NCI-H510A treated with DMSO at 0.1 percent for 48 hours (cell line): ENCODE measurements at places on chromosomes 2 and 18.

GRCh38 chr2:231300020-231300721 lies 95.3 kb upstream of the B3GNT7 start:
- no peak for DNase-seq

DNA sequence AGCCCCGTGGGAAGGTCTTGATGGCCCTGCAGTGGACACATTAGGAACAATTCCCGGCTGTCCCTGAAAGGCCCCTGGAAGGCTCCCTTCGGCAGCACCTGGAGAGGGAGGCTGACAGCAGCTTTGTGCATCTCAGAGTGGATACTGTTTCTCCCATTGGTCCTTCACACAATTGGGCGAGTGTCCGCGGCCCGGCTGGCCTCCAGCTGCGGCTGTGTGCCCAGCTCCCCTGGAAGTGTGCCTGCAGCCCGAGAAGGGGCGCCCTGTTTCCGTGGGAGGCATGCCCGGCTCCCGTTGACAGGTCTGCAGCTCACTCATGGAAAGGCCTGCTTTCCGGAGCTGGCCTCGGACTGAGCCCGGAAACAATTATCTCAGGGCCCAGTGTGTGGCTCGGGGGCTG lies 103.7 kb downstream of the LPIN1 start:
- no peak for DNase-seq

DNA sequence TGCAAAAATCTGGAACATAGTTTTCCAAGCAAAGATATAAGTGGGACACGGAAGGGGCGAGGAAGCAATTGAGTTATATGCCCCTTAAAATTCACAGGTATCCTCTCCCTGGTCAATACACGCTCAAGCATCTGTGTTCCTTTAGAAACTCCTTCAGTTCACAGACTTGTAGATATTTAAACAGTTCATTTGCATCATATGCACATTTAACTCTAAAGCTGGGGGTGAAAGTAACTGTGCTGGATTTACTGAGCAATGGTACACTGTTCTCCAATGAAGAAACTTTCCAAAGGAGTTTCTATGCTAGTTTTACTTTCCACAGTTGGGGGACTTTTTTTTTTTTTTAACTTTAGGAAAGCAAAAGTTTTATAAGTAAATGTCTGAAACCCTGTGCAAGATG lies 293.0 kb upstream of the TNP1 start:
- no peak for DNase-seq

DNA sequence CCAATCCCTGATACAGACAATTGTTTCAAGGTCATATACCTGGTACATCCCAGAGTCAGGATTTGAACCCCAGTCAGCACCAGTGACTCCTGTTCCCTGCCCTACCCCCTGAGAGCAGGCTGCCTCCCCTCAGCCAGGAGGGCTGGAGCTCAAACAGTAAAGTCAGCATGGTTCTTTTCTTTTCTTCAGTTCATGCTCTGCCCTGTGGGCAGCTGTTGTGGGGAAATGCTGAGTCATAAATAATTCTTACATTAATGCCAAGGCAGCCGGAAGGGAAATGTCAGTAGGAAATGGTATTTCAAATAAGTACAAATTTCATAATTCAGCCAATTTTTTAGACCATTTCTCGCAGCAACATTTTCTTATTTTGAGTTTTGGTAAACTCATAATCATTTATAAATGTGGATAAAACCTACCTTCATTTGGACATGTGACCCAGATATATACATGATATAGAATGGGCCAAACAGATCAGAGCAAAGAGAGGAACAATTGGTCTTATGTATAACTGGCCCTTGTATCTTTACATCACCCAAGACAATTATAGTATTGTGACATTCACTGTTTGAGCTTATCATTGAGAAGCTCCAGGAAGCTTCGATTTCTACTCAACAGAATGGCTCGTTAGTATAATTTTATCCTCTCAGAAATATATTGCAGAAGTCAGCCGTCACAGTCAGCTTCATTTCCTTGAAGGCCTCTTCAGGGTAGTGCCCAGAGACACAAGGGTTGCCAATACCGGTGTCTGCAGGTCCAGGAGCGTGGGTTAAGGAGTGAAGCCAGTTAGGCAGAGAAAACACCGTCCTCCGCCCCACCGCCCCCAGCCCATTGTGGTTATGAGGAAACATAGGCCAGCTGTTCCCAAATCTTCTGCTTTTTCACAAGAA lies 28.0 kb upstream of the SCYGR1 start:
- DNase-seq, result no peak

GRCh38 chr18:63083020-63083531 lies 236.5 kb downstream of the BCL2 start:
- no peak for DNase-seq

- no peak for DNase-seq
These were observed 255.6 kb downstream of the PTPRM start for GRCh38 chr18:7822435-7823331.

DNA sequence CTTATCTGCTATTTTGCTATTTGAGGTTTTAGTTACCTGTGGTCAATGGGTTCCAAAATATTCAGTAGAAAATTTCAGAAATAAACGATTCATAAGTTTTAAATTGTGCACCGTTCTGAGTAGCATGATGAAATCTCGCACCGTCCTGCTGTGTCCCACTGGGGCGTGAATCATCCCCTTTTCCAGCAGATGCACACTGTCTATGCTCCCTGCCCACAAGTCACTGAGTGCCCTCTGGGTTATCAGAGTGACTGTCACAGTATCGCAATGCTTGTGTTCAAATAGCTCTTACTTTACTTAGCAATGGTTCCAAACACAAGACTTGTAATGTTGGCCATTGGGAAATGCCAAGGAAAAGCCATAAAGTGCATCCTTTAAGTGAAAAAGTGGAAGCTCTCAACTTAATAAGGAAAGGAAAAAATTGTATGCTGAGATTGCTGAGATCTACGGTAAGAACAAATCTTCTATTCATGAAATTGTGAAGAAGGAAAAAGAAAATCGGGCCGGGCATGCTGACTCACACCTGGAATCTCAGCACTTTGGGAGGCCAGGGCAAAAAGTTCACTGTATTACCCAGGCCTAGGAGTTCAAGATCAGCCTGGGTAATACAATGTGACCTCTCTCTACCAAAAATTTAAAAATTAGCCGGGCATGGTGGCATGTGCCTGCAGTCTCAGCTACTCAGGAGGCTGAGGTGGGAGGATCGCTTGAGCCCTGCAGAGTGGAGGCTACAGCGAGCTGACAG lies 13.3 kb downstream of the COL4A3 start:
- no peak for DNase-seq

- no peak for DNase-seq
These were observed 144.6 kb upstream of the SPRED2 start for GRCh38 chr2:65576861-65577601.

DNA sequence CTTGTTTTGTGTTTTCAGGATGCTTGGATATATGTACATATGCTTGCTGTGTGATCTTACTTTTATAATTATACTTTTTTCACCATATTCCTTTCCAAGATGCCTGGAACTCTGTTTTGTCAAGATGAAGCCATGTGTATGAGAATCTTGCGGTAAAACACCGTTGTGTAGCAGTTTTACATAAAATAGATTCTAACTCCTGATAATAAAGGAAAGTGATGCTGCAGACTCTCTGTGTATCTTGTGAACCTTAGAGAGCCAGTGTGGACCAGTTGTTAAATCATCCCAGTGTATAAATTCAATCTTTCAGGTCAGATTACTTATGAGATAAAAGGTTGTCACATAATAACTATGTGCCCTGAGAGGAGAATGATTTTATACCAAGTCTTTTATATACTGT lies 12.5 kb upstream of the ITGA4 start:
- DNase-seq, result no peak

- DNase-seq, result no peak
These were observed 54.8 kb downstream of the MBD2 start for GRCh38 chr18:54169431-54170403.

DNA sequence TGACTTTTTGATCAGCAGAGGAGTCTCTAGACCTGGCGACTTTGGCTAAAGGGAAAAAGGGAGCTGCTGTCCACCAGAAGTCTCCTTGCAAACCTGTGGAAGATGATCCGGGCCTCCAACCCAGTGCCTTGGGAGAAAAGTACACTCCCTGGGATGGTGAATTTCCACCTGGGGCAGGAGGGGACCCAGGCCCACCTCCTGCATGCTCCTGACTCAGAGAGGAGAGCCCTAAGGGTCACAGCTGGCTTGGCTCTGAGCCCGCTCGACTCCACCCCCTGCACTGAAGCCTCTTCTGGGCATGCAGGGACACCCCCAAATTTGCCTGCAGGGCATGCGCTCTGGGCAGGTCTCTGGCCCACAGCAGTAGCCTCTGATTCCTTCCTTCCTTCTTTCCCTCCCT lies 66.5 kb downstream of the PDCL3 start:
- DNase-seq, result no peak

DNA sequence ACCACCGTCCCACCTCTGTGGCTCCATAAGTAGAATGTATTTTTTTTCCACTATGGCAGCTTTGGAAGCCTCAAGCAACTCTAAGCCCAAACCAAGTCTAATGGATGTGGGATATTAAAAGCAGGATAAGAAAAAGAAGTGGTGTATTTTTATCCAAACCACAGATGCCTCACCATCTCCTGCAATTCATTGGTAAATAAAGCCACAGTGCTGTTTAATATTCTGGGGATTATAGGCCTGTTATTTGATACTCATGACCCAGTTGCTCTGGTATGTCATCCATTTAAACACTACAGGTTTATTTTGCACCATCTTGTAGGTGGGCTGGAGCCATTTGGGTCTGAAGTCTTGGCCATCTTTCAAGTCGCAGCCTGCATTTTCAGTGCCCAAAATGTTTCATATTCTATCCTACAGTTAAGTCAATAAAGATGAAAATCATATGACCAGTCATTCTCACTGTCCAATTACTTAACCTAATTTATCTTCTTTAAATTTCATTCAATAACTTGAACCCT lies 279.5 kb upstream of the EPHA4 start:
- DNase-seq, result no peak

DNA sequence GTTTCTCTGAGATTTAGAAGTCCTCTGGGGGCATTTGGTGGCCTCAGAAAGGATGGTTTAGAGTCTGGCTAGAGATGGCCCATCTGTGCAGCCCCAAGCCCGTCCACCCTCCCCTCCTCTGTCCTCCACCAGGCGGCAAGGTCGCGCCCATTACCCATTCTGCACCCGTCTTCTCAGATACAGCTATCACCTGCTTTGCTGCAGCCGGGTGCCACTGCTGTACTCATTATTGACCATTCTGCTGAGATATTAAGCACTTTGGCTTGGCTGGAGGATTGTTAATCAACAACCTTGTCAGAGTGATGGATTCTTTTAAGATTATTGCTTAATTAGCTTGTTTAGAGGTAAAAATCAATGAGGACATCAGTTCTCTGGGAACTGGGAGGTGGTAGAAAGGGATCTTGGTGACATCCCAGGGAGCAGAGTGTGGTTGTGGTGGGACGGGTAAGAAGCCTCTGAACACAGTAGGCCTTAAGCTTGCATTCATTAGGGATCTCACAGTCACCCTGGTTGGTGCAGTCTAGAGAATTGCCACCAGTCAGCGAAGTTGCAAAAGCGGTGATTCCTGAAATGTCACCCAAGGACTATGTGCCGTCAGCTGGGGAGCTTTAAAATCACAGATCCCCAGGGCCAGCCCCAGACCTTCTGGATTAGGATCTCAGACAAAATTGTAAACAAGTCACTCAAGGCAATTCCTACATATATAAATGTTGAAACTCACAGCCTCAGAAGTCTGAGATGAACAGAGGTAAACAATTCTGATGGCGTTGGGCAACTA lies 90.9 kb downstream of the CAPN13 start:
- DNase-seq, result no peak

DNA sequence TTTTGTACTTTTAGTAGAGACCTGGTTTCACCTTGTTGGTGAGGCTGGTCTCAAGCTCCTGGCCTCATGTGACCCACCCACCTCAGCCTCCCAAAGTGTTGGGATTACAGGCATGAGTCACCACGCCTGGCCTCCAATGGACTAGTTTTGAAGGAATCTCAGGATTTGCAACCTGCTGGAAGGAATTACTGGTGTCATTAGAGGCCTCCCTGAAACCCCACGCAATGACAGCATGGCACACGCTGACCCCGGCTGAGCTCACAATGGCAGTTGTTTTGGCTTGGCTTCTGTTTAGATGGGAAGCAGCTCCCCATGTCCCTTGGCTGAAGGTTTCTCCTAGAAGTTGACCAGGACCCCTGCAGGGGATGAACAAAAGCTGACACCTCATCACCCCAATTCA lies 23.1 kb upstream of the COPS8 start:
- no peak for DNase-seq

DNA sequence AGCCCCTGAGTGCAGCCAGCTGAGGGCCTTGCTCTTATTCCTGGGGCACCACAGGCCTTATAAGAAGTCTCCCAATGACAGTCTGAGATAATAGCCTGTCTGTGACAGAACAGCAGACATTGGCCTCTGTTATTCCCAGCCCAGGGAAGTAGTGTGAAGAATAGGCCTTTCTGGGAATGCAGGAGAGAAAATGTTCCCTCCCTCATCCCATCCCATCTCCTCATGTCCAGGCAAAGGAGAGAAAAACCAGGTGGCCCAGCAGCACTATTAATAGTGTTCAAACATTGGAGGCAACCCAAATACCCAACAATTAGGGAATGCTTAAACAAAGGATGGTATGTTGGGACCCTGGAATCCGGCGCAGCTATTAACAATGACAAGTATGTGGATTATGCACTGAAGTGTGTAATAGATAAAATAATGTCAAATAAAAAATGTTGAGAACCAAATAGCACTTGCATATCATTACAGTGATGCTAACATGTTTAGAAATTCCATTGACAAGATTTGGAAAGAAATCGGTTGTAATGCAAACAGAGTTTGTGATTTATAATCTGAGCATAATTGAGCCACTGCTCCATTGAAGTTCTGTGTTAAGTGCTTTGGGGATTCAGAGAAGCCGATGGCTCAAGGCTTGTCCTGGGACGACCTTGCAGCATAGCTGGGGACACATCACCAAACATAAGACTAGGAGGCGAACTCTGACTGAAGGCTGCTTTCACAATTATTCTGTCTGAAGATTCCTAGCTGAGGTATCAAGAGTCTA lies 69.3 kb downstream of the LBH start:
- no peak for DNase-seq

- DNase-seq, result no peak
These were observed 17.0 kb upstream of the FRZB start for GRCh38 chr2:182883451-182883850.

GRCh38 chr2:46273919-46274318 lies 23.3 kb upstream of the EPAS1 start:
- DNase-seq, result no peak

DNA sequence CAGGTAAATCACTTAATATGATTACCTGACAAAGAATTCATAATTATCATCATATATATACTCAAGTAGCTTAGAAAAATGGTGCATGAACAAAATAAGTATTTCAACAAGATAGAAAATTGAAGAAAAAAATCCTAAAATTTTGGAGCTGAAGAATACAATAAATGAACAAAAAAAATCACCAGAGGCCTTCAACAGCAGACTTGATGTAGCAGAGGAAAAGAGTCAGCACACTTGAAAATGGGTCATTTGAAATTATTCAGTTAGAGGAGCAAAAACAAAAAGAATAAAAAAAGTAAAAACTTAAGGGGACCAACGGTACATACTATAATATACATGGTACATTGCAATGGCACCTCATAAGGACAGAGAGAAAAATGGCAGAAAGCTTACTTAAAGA lies 40.2 kb upstream of the CD226 start:
- no peak for DNase-seq
